A549 treated with AZD2906 at 1 μM for 4 hours (cell line): ENCODE measurements at places on chromosomes 1 and 21. TPM values are rescaled to one million over a fixed set of nuclear protein-coding genes. Genes with fewer than 3 reads are reported as not detected.

Gene SLFNL1
- 0.02 to 0.05 TPM (median 0.05 TPM) in 3 of 5 replicates, not detected in the others for total RNA-seq

Gene EPHB2
- 29.5 to 35.6 TPM (median 34.4 TPM) in 5 replicates for total RNA-seq

Gene FAAH
- 0.46 to 1.1 TPM (median 0.62 TPM) in 5 replicates for total RNA-seq

Gene OR2T29
- not detected in 5 replicates for total RNA-seq

Gene OR2L5
- total RNA-seq, result not detected in 5 replicates

Gene CXADR
- 9.6 to 16.1 TPM (median 12.1 TPM) in 5 replicates for total RNA-seq

Gene OR10Z1
- not detected in 5 replicates for total RNA-seq

Gene SELL
- 0.12 to 0.35 TPM (median 0.20 TPM) in 5 replicates for total RNA-seq

Gene OR6Y1
- not detected in 5 replicates for total RNA-seq

Gene ATAD3B
- total RNA-seq, result 1.1 to 3.4 TPM (median 2.9 TPM) in 5 replicates

Gene OR2T11
- not detected in 5 replicates for total RNA-seq

Gene EPB41
- total RNA-seq, result 3.4 to 6.7 TPM (median 4.1 TPM) in 5 replicates

Gene HHIPL2
- total RNA-seq, result 9.1 to 11.6 TPM (median 9.8 TPM) in 5 replicates

Gene TSPAN2
- 0.68 to 1.3 TPM (median 0.86 TPM) in 5 replicates for total RNA-seq

Gene TMEM61
- total RNA-seq, result 0.66 to 1.8 TPM (median 1.2 TPM) in 5 replicates

Gene LYPD8
- total RNA-seq, result 0.07 to 0.22 TPM (median 0.10 TPM) in 5 replicates

Gene OR2G6
- not detected in 5 replicates for total RNA-seq

Gene RIPPLY3
- 0.33 to 0.67 TPM (median 0.54 TPM) in 5 replicates for total RNA-seq

Gene INKA2
- 1.9 to 2.4 TPM (median 2.1 TPM) in 5 replicates for total RNA-seq

Gene RIMS3
- total RNA-seq, result 0.84 to 1.3 TPM (median 1.2 TPM) in 5 replicates

Gene FAM163A
- 0.02 TPM in 2 of 5 replicates, not detected in the others for total RNA-seq

Gene NIBAN1
- total RNA-seq, result 0.72 to 1.1 TPM (median 0.79 TPM) in 5 replicates

Gene C1orf226
- 0.79 to 1.1 TPM (median 0.86 TPM) in 5 replicates for total RNA-seq

Gene C8A
- total RNA-seq, result not detected in 5 replicates

Gene OPRD1
- 0.01 to 0.07 TPM (median 0.02 TPM) in 5 replicates for total RNA-seq

Gene OR2M3
- total RNA-seq, result not detected in 5 replicates

Gene FAM89A
- total RNA-seq, result 10.2 to 15.4 TPM (median 15.0 TPM) in 5 replicates

Gene OR2L2
- not detected in 5 replicates for total RNA-seq

Gene AMY1B
- total RNA-seq, result not detected in 5 replicates

Gene FAM72D
- 4.5 to 6.4 TPM (median 5.5 TPM) in 5 replicates for total RNA-seq

Gene PRAMEF11
- not detected in 5 replicates for total RNA-seq

Gene IVL
- 0.06 to 0.18 TPM (median 0.11 TPM) in 4 of 5 replicates, not detected in the other for total RNA-seq

Gene TNFRSF18
- 0.09 to 0.20 TPM (median 0.13 TPM) in 4 of 5 replicates, not detected in the other for total RNA-seq

Gene TFB2M
- 32.1 to 40.5 TPM (median 34.6 TPM) in 5 replicates for total RNA-seq

Gene DAB1
- total RNA-seq, result not detected in 5 replicates

Gene C4BPA
- total RNA-seq, result 0.50 to 0.84 TPM (median 0.62 TPM) in 5 replicates

Gene KCNA3
- not detected in 5 replicates for total RNA-seq

Gene HSD3B2
- not detected in 5 replicates for total RNA-seq

Gene HTR6
- 0.12 to 0.22 TPM (median 0.13 TPM) in 5 replicates for total RNA-seq

Gene IL22RA1
- total RNA-seq, result 7.1 to 9.7 TPM (median 8.3 TPM) in 5 replicates

Gene PRR9
- total RNA-seq, result 0.05 TPM in 1 of 5 replicates, not detected in the others

Gene STUM
- not detected in 5 replicates for total RNA-seq

Gene VAMP3
- 65.3 to 77.7 TPM (median 71.9 TPM) in 5 replicates for total RNA-seq

Gene S100A2
- total RNA-seq, result 18.7 to 33.7 TPM (median 27.4 TPM) in 5 replicates

Gene LRRC71
- total RNA-seq, result 0.06 to 0.19 TPM (median 0.15 TPM) in 5 replicates

Gene PROK1
- not detected in 5 replicates for total RNA-seq

Gene TMPRSS15
- not detected in 5 replicates for total RNA-seq

Gene PTAFR
- 0.09 to 0.17 TPM (median 0.13 TPM) in 5 replicates for total RNA-seq

Gene SPAG17
- total RNA-seq, result not detected in 5 replicates

Gene SERINC2
- 18.8 to 32.8 TPM (median 29.6 TPM) in 5 replicates for total RNA-seq

Gene GJA8
- total RNA-seq, result not detected in 5 replicates

Gene AUNIP
- total RNA-seq, result 8.3 to 9.4 TPM (median 8.7 TPM) in 5 replicates

Gene GREM2
- 0.06 to 0.12 TPM (median 0.09 TPM) in 5 replicates for total RNA-seq

Gene PAQR7
- 6.4 to 9.2 TPM (median 8.3 TPM) in 5 replicates for total RNA-seq

Gene SPRR2F
- total RNA-seq, result not detected in 5 replicates

Gene RIMKLA
- 0.36 to 0.91 TPM (median 0.57 TPM) in 5 replicates for total RNA-seq

Gene FCAMR
- not detected in 5 replicates for total RNA-seq

Gene BCL2L15
- 0.24 to 0.96 TPM (median 0.73 TPM) in 5 replicates for total RNA-seq

Gene KCTD3
- total RNA-seq, result 39.3 to 62.9 TPM (median 46.8 TPM) in 5 replicates

Gene AGT
- total RNA-seq, result 0.04 to 0.15 TPM (median 0.10 TPM) in 5 replicates
